ENCODE measurements at places on chromosomes 2 and 18. TPM values are rescaled to one million over a fixed set of nuclear protein-coding genes. Genes with fewer than 3 reads are reported as not detected.
A peak's percentile ranks its signal among the peaks of the same experiment; 100 is the strongest.

DNA sequence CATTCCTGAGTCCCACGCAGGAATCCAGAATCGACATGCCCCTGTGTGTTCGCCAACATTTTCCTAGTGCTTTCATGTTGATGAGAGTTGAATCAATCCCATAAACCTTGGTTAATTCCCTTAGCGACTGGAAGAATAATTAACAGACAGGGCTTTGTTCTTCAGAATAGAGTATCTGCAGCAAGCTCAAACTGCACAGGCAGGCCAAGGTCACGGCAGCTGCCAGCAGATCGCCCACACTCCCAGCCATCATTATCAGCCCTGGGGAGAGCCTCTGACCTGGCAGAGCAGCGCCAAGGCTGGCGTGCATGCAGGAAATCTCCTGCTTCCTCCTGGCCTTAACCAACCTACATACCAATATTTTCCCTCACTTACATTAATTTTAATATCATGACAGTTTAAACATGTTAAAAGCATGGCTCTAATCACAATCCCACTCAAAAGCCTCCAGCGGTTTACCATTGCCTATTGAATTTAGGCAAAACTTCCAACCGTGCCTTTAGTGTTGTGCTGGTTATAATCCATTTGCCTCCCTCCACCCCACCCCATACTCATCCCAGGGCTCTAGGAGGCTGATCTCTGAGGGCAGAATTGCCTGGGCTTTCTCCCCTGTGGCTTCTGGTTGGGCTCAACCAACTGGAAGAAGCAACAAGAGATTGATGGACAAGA lies 46.8 kb upstream of the NCK2 start:
- DNase-seq: no peak

DNA sequence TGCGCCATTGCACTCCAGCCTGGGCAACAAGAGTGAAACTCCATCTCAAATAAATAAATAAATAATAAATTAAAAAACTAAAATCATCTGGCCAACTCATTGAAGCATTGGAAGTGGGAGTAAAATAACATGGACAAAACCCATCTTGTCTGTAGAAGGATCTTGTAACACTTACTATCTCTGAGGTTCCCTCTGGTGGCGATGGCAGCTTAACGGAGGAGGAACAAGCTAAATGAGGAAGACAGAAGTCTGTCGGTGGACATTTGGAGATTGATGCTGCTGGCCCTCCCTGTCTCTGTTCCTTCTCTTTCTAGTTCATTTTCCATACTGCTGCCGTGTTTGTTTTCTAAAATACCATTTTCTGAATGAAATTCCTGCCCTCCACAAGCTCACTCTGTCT lies 43.4 kb downstream of the ZCCHC2 start:
- peak; percentile 36 for DNase-seq

DNA sequence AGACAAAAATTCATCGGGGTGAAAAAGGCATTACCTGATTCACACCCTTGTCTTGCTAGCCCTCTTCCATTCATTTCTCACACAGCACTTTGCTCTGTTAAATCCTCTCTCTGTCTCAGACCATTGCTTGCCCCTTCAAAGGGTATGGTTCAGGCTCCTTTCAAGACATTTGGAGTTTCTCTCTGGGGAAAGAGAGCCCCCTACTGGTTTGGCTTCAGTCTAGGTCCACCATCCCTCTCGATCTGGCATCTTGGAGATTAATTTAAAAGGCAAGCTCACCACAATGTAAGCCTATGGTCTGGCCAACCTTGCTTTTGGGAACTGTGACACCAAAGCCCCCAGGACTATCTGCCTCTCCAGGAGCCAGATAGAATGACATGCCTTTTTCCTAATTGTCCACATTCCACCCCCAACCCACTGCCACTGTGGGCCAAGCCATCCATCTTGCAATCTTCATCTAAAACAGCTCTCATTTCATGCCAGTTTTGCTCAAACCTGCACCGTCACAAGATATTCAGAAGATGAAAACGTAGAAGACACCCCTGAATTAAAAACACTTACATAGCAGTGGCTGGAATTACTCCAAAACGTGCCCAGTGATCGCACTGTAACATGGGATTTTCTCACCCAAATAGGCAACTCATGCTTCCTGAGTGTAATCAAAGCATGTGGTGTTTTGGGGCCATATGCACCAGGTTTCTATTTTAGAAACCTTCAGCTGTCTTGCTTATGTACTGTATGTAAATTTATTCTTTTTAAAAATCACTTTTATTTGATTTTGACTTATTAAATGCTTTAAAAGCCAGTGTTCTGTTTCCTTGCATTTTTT lies 93.9 kb downstream of the FARSB start:
- peak; percentile 85 for DNase-seq

DNA sequence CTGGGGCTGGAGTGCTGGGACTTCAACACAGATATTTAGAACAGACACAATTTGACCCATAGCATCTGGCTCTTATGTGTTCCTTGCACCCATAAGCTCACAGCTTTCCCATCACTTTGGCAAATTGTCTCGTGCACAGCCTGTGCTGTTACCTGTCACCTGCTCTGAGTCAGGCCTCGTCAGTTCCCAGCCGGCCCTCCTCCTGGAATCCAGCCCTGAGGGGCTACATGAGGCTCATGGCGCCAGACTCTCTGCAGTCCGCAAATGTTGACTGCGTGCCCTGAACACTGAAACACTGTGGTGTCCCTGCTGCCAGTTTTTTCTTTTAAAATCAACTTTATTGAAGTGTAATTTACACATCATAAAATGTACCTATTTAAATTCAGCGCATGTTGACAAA lies 65.4 kb upstream of the BZW1 start:
- DNase-seq: no peak

DNA sequence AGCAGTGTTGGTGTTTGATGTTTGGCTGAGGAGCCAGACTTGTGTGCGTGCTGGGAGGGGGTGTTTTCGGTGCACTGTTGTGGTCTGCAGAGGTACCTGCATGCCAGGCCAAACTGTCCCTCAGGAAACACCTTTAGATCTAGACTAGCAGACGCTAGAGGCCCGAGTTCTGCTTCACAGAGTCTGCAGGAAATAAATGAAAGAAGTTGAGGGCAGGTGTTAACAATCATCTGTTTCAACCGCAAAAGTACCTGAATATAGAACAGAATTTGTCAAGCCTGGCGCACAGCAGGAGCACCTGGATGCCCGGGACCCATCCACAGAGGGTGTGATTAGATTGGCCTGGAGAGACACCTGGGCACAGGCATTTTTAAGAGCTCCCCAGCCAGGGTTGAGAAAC lies 40.5 kb upstream of the REL start:
- DNase-seq: no peak

- no peak for DNase-seq
Measured at GRCh38 chr2:146108993-146109392, 1589.1 kb upstream of the ZEB2 start.

DNA sequence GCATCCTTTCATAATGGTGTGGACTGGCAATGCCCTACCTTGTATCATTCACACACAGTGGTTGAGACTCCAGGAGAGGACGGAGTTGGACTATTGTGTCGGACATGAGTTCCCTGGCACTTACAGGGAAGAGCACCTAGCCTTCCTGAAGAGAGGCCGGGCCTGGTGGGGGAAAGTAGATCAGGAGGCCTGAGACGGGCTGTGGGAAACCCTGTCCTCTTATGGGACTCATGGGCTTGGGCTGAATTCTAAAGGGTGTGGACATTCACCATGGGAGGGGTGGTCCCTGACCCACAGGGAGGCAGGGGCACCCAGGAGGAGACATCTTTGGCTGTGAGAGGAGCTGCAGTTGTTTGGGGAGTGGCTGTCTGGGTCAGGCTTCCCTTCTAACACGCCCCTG lies 286.5 kb downstream of the PHLPP1 start:
- DNase-seq: no peak

- DNase-seq: no peak
Measured at GRCh38 chr2:20157193-20157891, 67.6 kb downstream of the SDC1 start.

- no peak for DNase-seq
Measured at GRCh38 chr2:128536925-128537620, 218.4 kb upstream of the HS6ST1 start.

DNA sequence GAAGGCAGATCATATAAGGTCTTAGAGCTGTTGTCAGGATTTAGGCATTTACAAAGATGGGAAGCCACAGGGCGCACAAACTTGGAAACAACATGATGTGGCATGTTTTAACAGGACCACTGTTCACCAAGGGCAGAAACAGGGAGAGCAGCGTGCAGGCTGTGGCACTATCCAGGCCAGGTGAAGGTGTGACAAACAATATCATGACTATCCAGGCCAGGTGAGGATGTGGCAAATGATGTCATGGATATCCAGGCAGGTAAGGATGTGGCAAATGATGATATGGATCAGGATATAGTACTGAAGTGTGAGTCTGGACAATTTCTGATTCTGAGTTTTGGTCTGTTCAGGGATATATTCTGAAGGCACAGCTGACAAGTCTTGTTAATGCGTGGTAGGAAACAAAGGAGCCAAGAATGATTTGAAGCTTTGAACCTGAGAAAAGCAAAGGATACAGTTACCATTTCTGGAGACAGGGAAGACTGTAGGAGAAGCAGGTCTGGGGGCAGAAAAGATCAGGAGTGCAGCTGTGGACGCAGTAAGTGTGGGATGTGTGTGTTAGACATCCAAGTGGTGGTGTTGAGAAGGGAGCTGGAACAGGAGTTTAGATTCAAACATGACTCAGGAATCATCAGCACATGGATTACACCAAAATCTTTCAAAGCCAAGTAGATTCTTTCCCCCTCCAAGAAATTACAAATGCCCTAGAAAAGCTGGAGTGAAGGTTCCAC lies 205.9 kb downstream of the TMEM163 start:
- peak; percentile 48 for DNase-seq

DNA sequence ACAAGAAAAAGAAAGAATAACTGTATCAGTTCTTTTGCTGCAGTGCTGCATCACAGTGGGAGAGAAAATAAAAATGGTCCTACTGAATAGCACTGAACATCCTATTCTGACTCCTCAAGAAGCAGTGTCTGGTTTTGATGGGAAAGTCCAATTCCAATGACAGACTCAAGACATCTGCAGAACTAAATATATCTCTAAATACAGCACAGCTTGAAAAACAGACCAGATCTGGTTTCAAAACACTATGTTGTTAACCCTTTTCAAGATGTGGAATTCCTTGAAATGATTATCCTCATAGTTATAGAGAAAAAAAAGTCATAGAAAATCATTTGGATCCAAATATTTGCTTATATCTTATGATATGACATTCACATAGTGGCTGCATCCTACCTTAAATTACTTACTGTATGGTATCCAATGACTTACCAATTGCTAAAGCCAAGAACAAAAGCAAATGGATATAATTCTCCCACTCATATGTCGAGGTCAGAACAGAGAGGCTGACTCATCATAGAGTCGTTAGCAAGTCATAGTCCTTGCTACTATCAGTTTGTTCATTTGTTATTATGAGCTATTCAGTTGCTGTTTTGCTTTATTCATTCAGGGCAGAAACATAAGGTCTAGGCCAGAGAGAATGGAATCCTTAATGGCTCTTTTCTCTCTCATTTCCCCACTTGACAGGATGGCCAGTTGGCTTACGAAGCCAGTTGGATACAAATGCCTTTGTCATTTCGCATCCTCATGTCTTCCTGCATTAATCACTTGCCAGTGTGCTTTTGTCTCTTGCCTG lies 62.5 kb upstream of the ACVR2A start:
- no peak for DNase-seq

GRCh38 chr2:145740302-145740701 lies 1220.4 kb upstream of the ZEB2 start:
- no peak for DNase-seq

GRCh38 chr18:9683418-9684396 lies 24.4 kb upstream of the RAB31 start:
- DNase-seq: peak; percentile 66

GRCh38 chr2:71675296-71675695 lies 221.9 kb downstream of the DYSF start:
- DNase-seq: peak; percentile 68

The NR4A2 gene
- 4.3 TPM for total RNA-seq

The POTEJ gene
- not detected for total RNA-seq
